ENCODE measurements at places on chromosomes 13 and 19.

DNA sequence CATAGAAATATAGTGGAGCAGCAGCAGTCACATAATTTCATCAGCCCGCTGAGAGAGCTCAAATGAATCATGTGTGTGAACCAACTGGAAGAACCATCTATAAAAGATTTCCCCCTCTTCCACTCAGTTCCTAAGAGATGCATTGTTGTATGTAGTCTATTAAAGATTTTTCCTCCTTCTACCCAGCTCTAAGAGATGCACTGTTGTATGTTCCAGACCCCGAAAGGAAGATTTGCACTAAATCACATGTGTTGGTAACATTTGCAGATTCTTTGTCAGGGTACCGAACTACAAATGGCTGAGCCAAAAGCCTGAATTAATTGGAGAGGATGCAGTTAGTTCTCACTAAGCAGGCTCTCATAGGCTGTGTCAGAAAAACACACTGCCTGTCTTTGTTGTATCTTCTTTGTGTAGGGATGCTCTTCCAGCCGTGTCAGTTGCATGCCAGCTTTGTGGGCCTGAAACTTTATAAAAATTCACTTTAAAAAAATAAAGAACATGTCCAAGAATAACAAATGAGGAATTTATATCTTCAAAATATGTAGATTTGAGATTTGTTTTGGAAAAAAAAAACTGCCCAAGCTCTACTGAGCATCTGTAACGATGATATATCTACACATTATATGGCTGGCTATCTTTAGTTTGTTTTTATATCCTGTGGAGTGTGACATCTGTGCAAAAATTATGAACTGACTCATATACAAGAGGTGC lies 223.1 kb downstream of the MZT1 start:
- DNase-seq: no peak

DNA sequence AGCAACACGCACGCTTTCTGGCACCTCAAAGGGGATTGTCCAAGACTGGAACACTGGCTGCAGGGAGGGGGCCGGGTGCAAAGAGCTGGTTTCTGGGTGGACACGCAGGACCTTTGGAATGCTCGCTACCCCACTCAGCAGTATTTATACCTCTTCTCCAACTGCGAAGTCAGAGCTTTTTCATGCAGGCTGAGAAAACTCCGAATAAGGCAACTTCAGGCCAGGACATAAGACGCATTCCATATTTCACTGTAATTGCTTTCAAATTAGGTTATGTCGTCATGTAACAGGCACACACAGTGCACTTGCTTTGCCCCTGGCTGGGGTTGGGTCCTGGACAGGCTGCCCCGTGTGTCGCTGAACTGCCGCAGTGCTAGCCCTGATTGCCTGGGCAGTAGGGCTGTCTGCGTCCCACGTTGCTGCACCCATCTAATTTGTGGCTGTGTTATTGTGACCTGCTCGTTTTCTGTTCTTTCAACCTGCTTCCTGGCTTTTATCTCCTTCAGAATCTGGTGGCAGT lies 44.5 kb downstream of the ACTN4 start:
- DNase-seq: no peak

- DNase-seq: no peak
Measured at GRCh38 chr13:19862481-19863313, 752 bp downstream of the ZMYM5 start.

DNA sequence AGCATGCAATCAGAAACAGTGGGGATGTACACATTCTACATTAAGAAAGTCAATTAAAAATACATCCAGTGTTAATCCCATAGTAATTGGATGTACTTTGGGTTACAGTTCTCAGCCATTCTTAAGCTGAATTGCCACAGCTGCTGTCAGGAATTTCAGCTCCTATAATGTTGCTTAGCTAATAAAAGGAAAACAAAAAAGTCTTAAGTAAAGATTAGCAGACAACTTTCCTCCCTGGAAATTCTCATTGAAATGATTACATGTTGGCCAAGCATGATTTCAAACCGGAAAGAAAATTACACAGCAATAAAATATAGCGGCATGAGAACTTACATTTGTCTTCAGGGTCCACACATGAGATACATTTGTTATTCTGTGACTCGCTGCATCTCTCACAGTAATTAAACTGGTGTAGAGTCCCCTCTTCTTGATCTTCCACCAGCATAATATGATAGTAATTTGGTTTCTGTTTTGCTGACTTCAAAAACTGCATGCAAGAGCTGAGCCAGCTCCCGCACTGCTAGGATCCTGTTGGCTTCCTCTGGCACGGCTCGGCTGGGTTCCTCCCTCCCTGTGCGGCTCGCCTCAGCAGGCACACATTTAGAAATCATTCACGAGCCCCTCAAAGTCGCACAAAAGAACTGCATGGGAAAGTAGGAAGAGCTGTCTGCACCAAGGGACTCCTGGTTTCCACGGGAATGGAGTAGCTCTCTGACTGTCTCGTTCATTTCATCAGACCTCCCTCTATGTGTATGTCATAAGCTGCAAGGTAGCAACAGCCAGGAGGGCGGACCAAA lies at the start of gene HTR2A:
HTR2A (minus strand) TSS at position 713 of the 797 bp plus-strand sequence. CDS start 1,147 bp downstream, outside the sequence.
- DNase-seq: no peak

DNA sequence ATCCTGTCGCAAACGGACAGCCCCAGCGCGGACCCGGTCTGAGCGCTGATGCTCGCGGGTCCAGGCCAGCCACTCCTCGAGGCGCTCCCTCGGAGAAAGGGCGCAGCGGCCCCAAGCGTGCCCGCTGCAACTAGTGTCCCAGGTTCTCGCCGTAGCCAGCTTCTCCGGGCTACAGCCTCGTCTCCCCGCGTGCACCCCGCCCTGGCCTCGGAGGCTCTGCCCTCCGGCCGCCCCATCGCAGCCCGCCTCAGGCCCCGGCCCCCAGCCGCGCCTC lies 487 bp downstream of the FLT1 start:
- DNase-seq: peak; percentile 44

- DNase-seq: no peak
Measured at GRCh38 chr19:14683439-14683838, 6.4 kb upstream of the ZNF333 start.

- DNase-seq: no peak
Measured at GRCh38 chr13:37460166-37460565, 138.4 kb downstream of the POSTN start.

DNA sequence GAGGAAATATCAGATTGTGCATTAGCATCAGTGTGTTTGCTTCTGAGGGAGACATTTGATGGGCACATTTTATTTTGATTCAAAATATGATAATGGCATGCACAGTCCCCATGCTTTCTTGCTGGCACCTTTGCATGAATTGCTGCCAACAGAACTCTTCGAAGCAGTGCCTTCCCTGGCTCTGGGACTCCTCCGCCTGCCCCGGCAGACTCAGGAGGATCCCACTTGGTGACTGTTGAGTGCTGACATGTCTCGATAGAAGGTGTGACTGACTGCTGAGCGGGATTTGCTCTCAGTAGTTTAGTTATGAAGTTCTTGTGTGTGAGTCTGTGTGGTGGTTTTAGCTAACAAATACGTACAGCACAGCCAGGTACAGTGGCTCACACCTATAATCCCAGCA lies 239.7 kb downstream of the FGF9 start:
- DNase-seq: no peak

DNA sequence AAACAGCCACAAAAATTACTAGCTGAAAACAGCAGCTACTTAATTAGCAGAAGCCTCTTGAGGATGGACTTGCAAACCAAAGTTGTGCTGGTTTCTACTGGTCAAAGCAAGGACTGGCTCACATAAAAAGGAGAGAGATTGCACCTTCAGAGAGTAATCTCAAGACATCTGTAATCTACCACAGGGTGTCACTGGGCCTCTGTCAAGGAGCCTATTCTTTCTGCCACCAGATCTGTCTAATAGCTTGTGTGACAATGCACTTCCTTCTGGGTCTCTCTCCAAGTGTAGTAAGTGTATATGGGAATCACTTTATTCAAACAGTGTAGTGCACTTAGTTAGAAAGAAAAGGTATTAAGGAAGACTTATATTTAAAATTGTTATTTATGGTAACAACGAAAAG lies 24.4 kb upstream of the ZNF561 start:
- no peak for DNase-seq

- DNase-seq: no peak
Measured at GRCh38 chr13:95741584-95742563, 64.9 kb downstream of the DNAJC3 start.

DNA sequence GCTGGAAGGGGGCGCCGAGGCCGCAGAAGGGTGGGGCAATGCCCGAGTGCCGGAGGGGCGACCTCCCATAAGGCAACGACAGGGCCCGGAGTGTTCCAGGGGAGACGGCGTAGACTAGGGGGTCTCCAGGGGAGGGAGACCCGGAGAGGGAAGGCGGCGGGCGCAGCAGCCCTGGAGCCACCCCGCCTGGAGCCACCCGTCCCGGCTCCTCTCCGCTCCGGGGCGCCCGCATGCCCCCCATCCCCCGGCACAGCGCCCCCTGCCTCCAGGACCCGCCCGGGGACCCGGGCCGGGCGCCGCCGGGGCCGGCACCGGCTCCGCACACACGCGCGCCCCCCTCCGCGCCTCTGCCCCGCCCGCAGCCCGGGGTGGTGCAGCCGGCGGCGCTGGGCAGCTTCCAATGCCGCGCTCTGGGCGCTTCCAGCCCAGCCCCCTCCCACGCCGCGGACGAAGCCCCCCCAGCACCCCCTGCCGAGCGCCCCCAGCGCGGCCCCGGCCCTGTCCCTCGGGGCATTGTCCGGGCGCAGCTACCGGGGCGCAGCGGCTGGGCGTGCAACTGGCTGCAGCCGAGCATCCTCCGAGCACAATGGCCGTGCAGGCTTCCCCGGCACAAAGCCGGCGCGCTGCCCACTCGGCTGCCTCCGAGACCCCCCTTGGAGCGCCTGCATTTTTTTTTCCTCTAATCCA lies 519 bp downstream of the PTPRS start:
- DNase-seq: no peak

DNA sequence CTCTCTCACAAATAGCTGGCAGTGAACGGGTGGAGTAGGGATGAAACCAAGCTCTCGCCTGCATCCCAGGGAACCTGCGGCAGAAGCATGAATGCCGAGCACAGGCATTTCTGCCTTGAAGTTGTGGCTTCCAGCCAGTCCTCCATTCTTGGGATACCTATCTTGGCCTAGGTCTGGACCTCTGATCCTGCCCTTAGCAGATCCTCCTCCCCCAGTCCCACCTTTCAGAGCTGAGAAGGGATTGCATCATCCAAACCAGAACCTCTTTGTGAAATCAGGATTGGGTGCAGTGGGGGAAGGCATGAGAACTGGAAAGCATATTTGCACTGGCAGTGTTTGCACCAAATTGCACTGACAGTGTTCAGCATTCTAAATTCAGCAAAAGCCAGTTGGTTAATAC lies 5.8 kb downstream of the ZNF780A start:
- DNase-seq: no peak

DNA sequence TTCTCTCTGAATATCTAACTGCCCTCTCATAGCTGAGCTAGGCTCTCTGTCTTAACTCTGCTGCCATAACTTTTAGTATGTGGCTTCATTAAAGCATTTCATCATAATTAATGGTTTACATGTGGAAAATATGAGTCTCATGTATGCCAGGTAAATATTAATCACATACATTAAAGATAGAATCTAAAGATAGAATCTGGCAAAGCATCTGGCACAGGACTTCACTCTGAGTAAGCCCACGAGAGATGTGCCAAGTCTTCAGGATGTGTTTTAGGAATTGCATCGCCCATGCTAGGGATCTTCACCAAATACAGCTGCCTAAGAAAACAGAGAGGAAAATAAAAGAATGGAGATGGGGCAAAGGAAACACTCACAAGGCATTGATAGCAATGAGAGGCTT lies 285.8 kb downstream of the DIAPH3 start:
- no peak for DNase-seq

DNA sequence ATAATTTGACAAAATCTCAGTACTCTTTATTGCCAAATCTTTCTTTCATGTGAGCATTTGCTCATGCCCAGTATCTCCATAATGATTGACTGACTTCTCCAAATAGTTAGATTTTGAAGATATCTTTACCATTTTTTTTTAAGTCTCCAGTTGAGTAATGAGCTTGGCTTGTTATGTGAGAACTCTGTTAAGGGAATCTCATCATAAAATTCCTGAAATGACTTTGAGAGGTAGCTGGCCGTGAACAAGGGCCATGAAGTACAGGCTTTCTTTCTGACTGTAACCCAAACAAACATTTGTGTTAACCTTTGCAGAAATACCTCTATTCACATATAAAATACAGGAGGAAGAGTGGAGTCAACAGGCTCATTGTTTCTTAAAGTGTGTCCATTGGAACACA lies 449.7 kb downstream of the IRS2 start:
- DNase-seq: no peak

DNA sequence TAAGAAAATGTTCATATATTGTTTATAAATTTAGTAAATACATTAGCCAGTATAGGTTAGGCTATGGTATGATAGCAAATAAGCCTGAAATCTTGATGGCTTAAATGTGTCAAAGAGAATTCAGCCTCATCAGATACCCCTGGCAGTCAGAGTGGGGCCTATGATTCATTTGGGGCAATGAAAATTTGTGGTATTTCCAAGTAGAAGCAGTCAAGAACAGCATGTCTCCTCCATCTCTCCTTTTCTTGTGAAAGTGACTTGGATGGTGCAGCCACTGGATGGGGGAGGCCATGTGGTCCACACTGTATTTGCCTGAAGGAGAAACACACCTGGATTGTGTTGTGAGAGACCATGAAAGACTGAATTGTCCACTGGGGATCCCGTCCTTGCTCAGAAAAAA lies 82.7 kb downstream of the DLEU7 start:
- DNase-seq: no peak
